Occipital lobe (tissue), 3 donors: ENCODE measurements at places on chromosomes 11 and 22.

DNA sequence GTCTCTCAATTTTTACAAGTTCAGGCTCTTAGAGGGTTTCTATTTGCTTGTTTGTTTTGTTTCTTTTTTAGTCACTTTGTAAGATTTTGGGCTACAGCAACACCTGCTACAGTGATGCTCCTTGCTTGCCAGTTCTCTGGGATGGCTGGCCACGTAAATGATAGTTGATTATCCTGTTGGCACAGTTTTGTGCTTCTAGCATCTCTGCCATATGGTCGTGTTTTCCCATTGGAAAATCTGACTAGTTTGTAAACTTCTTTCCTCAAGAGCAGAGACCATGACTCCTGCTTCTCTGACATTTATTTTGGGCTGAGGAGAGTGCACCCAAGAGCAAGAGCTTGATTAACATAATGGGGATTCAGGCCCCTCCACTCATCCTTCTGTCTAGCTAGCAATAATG, 1621.6 kb upstream of the RAG2 start:
- DNase-seq: no peak

DNA sequence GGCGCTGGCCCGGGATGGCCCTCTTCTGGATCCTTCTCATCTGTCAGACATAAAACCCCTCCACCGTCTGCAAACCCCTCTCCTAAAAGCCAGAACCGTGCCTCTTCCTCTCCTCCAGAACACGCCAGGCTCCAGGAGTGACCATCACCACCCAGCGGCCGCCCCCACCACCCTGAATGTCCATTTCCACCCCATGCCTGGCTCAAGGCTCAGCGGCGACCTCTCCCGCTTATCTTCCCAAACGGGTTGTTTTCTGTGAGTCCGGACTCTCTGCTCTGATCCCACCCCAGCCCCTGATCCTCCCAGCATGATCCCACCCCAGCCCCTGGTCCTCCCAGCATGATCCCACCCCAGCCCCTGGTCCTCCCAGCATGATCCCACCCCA, 37.6 kb downstream of the CELSR1 start:
- DNase-seq: no peak

DNA sequence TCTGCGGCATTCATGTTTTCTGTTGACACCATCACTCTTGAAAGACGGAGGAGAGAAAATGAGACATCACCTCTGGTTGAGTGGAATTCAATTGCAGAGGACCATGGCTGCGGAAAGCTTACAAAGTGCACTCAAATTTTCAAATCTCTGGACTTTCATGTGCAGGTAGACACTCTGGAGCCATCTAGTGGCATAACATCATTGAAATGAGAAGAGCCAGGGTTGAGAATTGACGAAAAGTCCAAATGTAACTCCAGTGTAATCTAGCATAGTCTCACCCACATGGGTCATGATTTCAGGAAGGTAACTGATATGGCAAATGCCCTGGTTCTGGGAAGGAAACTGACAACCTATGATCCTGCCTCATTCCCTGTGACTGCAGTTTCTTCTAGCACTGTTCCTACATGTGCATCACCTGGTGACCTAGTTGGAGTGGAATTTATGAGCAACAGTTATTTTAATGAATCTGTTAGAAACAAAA, 687.8 kb downstream of the KCNA4 start:
- DNase-seq: no peak

DNA sequence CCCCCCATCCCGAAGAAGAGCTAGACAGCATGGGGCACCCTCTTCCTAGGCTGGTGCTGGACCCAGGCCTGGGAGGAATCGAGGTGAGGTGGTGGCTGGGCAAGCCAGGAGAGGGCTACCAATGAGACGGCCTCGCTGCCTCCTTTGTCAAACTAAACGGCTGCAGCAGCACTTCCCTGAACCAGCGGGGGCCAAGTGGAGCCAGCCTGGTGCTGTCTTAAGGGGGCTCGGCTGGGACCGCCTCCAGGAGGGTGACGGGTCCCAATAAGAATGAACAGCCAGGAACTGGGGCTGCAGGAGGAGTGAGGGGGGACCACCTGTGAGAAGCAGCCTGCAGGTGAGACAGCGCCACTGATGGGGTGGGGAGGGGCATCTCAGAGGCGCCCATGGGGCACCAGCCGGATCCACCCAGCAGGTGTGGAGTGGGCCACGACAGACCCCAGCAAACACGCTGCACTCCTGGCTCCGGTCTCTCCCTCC, 17.1 kb downstream of the IFT27 start:
- DNase-seq: no peak

DNA sequence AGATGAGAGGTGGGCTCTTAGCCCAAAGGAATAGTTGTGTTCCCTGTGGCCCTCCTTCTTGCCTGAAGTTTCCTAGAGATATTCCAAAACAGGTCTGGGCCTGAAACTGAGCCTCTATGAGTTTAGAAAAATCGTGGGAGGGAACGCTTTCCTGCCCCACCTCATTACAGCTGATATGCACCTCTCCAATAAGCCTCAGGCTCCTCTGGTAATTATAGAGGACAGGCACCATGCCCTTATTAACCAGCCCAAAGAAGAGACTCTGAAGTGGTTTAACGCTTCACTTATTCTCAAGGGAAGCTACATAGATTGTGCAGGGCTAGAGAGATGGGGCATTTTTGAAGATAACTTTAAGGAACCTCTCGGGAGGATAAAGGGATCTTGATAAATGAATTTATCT, 3.4 kb upstream of the MPZL2 start:
- no peak for DNase-seq

DNA sequence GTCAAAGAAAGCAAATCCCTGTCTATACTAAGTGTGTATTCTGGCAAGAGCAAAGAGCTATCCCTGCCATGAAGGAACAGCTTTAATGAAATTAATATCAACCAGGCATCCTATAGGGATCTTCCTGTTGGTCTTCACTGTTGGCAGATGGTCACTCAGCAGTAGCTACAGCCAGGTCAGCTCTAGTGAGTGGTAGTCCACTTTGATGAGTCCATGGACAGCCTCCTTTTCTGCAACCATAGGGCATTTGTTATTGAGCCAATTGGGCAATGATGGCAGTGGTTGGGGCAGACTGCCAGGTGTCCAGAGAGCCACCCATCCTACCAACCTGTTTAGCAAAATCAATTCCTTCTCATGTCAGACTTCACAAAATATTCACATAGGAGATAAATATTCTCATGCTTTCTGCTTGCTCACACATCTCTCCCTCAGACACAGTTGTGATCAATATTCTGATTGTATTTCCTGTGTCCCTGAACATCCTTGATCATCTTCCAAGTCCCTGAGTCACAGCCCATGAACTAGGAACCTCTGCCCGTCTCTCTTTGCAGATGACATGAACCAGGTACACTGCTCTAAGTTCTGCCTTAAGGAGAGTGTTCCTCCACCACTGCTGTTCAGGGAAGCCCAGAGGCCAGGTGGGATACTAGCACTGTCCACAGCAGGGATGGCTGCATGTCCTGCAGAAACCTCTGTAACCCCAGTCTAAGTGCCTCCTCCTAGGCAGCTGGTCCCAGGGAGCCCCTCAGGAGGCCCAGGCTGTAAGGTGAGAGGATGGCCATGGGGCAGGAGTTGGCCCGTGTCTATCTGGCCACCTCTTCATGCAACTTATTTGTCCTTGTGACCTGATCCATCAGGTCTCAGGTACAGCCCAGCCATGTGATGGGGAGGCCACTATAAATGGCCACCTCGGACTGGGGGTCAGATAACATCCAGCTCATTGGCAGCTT, 74.2 kb upstream of the IGLL5 start:
- DNase-seq: no peak

DNA sequence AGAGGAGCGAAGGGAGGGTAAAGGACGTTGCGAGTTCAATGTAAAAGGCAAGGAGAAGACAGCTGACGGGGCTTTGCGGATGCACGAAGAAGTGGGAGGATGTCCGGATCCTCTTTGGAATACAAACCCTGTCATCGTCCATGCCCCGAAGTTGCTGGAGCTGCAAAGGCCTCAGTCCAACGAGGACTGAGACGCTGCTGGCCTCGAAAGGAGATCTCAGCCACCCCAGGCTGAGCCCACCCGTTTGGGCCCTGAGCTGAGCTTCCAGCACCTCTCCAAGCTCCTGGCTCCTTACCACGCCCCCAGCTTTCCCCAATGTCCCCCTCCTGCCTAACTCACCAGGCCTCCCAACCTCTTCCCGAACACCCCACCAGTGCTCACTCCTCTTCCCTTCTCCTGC, 46.1 kb upstream of the PHF21B start:
- no peak for DNase-seq

- DNase-seq: no peak
Measured at GRCh38 chr11:66901964-66902390, 45.1 kb downstream of the LRFN4 start.

GRCh38 chr11:39149214-39149613, 2310.2 kb downstream of the LRRC4C start:
- DNase-seq: no peak

DNA sequence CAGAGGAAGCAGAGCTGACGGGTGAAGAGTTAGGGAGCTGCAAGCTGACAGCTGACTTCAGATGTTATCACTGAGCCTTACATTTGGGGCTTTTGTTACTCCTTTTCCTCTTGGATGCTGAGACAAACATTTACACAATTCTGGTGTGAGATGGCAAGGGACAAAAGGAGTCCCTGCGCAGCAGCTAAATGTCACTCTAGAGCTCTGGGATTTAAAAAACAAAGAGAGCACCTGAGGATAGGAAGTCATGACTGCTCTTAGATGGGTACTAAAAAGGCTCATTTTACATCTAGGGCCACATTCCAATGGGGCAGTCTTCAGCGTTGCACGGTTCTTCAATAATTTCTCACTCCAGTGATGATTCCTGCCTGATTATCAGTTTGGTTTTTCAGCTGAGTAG, 204.5 kb downstream of the RAB38 start:
- DNase-seq: no peak

GRCh38 chr11:62273789-62274275, 3.9 kb downstream of the SCGB2A2 start:
- no peak for DNase-seq

DNA sequence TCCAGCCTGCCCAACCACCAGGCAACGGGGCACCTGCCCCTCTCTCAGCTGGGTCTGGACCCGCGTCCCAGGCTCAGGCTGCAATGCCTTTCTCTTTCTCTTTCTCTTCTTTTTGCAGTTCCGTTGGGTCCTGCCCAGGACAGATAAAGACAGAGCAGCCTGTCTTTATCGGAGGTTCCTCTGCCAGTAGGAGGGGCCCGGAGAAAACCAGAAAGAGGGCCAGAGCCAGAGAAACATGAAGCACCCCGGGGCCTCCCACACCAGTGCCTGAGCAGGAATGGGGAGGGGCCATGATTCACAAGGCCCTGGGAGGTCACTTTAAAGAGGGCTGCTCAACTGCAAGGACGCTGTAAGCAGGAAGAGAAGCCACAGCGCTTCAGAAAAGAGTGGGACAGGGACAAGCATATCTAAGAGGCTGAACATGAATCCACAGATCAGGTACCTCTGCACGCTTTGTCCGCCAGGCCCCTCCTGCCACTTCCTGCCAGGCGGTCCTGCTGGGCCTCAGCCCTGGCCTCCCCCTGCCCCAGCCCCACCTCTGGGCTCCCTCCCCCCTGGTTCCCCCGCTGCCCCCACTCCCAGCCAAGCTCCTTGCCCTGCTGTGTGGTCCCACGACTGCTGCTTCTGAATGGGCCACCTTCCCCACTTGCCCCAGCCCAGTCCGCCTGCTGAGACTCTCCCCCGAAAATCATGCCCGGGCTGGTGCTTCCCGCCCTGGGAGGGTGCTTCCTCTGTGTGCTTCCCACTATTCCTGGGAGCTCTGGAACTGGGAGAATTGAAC, at the start of gene APOBEC3C:
Gene APOBEC3C (plus strand): TSS at position 316 of the 781 bp plus-strand sequence. CDS start 106 bp downstream, at position 422.
- DNase-seq: no peak

GRCh38 chr11:69039501-69039900, 9.2 kb upstream of the TPCN2 start:
- no peak for DNase-seq

- no peak for DNase-seq
Measured at GRCh38 chr11:23749762-23750430, 747.0 kb upstream of the LUZP2 start.

- DNase-seq: no peak
Measured at GRCh38 chr11:2802389-2803185, 83.0 kb downstream of the CDKN1C start.

DNA sequence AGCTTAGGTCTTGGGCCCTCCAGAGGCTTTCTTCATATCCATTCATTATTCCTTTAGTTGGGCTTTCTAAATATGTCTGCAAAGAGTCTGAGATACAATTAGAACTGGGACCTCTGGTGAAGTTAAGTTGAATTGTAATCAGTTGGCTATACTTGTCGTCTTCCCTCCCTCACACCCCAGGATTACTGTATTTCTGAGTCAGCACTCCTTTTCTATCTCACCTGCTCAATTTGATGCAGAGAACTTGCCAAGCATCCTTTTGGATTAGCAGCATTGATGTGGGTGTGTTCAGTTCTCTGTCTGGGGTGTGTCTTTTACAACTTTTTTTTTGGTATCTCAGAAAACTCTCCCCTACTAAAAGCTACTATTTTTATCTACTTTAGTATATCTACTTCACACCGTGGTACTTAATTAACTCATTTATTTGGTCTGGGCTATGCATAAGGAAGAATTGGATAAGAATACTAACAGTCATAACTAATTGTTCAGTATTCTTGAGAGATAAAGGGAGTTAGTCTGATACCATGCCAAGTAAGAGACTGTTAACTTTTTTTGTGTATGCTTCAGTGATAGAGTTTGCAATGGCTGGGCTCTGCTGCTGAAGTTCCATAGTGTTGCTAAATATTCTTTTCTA, 15.1 kb downstream of the CTNND1 start:
- no peak for DNase-seq

DNA sequence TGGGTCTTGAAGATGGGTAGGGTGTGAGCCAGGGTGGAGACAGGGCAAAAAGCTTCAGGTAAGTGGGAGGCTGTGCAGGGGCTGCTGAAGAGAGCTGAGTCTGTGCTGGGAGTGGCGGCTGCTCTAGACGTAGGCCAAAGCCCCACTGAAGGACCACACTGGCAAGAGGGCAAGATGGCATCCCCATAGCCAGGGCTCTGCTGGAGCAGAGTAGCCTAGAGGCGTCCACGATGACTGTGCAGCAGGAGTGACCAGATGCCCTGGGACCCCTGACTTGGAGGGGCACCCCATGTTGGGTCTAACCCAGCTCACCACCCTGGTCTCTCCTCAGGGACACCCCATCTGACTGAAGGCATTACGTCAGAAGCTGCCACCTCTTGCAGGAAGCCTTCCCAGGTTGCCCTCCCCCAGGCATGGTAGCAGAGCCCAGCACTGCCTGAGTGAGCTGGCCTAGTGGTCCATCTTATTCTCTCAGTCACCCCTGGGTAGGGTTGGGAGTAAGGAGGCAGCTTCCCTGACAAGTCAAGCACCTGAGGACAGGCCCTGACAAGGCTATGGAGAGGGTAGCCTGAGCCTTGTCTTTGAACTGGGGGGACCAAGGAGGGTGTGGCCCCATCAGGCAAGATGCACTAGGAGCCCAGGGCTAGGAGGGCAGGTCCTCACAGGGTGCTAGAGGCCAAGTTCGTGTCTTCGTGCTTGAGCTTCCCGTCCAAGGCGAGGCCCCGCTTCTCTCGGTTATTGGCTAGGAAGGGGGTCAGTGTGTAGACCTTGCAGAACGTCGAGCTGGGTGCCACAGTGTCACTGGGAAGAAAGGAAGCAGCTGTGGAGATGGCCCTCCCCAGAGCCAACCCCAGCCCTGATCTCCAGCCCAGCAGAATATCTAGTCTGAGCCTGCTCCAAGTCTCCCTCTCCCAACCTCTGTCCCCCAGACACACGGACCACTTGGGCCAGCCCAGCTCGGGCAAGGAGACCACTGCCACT, 33.1 kb downstream of the TPBGL start:
- DNase-seq: no peak

GRCh38 chr22:49770547-49771265, 57.0 kb downstream of the BRD1 start:
- DNase-seq: no peak
